ENCODE measurements at places on chromosomes 11 and 22.

DNA sequence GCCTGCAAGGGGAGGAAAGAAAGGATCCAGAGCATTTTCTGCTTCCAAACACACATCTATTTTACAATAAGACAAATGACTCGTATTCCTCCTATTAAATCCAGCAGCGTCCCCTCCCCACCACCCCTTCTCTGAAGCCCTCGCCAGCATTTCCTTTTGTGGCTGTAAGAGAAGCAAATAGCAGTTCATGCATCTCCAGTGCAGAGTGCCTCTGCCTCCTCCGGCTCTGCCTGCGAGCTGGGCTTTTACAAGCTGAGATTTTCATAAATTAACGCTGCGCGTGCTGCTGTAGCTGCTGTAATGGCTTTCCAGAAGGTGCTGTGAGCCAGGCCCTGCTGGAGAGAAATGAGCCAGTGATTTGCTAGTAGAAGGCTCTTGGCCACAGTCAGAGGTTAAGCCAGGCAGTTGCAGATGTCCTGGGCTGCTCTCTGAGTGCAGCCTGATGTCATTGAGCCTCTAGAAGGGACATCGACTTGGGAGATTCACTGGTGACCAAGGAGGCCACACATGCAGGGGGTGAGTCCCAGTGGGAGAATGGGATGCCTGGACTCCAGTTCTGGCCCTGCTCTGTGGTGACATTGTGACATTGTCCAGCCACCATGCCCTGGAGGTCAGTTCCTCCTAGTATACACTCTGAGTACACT is 134.5 kb upstream of the NAV2 start:
- no peak for DNase-seq

DNA sequence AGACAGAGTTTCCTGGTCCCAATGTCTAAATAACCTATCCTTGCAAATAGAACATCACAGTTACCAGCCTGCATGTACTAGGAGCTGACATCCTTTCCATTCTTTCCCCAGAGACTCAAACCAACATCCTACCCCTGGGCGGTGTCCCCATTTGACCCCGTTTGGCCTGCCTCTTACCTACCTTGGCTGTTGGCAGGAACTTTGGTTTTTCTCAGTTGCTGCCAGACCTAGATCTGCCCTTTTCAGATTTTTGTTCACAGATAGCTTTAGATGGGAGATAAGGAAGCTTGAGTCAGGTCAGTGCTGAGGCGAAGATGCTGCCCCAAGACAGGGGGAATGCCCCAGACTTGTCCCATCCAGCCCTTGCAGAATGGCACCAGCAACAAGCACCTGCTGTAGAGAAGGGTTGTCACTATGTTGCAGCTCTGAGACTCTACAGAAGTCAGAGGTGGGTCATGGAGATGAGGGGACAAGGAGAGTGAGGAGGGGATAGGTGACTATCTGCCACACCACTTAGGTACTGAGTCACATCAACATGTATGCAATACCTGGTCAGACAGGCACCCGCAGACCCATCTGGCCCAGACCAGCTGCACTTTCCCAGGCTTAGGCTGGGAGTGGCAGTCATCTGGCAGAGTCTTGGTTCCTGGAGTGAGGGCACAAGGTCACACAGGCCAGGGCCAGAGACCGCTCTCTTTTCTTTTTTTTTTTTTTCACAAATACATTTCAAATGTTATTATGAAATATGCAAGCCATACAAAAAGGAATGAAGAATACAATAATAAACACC is 61.5 kb upstream of the POU2AF1 start:
- DNase-seq = no peak

- DNase-seq = no peak
Measured at GRCh38 chr22:29569011-29569678, 11.8 kb downstream of the NIPSNAP1 start.

GRCh38 chr11:132087148-132087547 is 716.7 kb downstream of the NTM start:
- no peak for DNase-seq

- DNase-seq = no peak
Measured at GRCh38 chr11:79352349-79352703, 88.5 kb downstream of the TENM4 start.

All from AML-193 (cell line).